Esophagus squamous epithelium (tissue), 5 donors: ENCODE measurements at places on chromosomes 2 and 18. TPM values are rescaled to one million over a fixed set of nuclear protein-coding genes. Genes with fewer than 3 reads are reported as not detected.

- no peak for DNase-seq
Observed at GRCh38 chr2:216911886-216912285, 52.0 kb upstream of the TNP1 start.

The POTEI gene
- total RNA-seq: not detected

The GCG gene
- total RNA-seq: not detected

- no peak for DNase-seq
Observed at GRCh38 chr2:68943581-68944568, 8.8 kb downstream of the GKN2 start.

The GPR75 gene
- total RNA-seq: 1.1 TPM

DNA sequence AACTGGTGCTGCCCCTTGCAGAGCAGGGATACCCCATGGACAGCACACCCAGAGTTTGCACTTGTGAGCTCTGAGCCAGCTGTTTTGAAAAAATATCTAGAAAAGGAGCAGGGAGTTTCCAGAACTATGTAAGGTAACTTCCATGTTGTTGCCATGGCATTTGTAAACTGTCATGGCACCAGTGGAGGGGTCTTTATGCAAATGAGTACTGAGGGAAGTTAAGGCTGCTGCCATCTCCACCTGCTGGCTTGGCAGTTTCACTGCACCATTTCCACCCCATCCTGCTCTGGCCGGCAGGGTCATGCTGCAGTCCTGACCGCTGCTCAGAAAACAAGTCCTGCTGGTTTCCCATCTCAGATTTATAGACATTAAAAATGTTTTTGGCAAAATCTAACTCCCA, 52.3 kb upstream of the SNTG2 start:
- DNase-seq: no peak

The PHLPP1 gene
- 16.6 TPM for total RNA-seq
